ENCODE measurements at places on chromosomes 5 and 9. TPM values are rescaled to one million over a fixed set of nuclear protein-coding genes. Genes with fewer than 3 reads are reported as not detected.

THBS4 gene
- 0.73 TPM for total RNA-seq

CDC14B gene
- 2.2 TPM for total RNA-seq

SARDH gene
- total RNA-seq: 0.71 TPM

PCDHA12 gene
- total RNA-seq: not detected

N4BP3 gene
- 2.1 TPM for total RNA-seq
